DMS79 treated with DMSO at 0.1 percent for 48 hours (cell line): ENCODE measurements at places on chromosomes 16 and 17.

- no peak for DNase-seq
These were observed 175.0 kb downstream of the AIPL1 start for GRCh38 chr17:6259899-6260298.

- no peak for DNase-seq
These were observed 74.5 kb upstream of the METRNL start for GRCh38 chr17:83004791-83005380.

DNA sequence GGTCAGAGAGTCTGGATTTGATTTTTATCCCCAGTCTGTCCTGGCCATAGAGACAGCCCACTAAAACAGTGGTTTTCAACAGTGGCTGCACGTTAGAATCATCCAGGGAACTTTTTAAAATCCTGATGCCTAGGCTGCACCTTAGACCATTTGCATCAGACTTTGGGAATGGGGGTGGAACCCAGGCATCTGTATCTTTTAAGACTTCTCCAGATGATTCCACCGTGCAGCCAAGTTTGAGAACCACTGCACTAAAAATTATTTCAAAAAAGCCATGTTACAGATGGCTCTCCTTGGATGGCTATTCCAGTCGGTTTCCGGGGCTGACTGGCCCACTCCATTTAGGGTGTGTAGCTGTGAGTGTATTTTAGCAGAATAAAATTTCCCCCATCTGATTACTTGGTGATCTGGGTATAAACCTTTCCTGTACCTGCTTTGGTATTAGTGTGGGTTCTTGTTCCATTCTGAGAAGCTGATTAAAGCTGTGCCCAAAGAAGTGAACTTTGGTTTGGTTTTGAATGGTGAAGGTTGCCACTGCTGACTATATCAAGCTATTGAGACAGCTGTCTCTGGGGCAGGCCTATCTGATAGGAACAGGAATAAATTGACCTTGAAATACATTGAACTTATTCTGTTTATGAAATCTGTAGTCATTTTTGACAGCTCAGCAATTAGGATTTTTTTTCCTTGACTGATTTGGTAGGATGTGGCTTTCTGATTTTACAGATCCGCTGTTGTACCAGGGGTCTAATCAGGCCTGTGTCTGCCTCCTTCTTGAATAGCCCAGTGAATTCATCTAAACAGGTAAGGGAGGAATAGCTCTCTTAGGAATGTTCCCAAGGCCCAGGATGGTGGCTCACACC is 1.3 kb downstream of the ATP5MC1 start:
- no peak for DNase-seq

DNA sequence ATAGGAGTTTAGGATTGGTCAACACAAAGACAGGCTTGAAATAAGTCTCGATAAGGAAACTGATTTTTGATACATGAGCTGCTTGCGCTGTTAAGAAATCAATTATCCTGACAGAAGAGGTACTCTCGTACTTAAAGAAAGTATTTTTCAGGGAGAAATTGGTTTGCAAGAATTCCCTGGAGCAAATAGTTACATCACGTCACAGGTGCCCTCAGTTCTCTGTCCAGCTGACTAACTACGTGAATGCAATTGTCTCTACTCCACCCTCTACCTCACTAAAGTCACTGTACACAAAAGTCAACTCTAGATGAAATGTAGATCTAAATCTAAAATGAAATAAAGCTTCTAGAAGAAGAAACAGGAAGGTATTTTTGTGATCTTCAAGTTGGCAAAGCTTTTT is 130.6 kb upstream of the KCNJ16 start:
- DNase-seq: no peak

DNA sequence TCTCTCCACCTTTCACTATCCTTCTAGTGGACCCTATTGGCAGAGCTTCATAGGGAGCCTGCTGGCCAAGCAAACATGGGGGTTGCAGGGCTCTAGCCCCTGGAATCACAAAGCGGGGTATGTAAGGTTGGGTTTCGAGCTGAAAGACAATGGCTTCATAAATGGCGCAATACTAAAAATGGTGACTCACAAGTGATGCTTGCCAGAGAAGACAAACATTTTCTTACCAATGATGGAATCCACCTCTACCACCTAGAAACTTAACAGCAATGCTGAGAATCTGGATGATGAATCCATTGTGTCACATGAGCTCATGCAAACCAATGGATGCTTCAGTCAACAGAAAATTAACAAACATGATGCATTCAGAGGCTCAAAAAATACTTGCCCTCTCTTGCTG is 375.3 kb upstream of the PSMD7 start:
- DNase-seq: no peak

GRCh38 chr17:32936186-32936893 is 8.4 kb downstream of the TMEM98 start:
- no peak for DNase-seq

GRCh38 chr17:81794509-81794908 is 9.4 kb upstream of the GCGR start:
- DNase-seq: no peak

DNA sequence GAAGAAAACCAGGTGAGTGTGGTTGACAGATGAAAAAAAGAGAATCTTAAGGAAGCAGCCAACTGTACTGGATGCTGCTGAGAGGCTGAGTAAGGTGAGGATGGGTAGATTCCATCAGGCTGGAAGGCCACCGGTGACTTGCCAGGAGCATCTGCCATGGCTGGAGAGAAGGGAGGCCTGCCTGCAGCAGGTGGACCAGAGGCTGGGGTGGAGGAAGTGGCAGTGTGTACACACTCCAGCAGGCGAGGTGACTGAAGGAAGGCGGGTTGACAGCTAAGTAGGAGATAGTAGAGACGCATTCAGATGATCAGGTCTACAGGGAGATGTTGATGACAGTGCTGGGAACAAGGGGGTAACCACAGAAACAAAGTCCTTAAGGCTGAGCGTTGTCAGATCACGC is 69.5 kb downstream of the USP43 start:
- DNase-seq: no peak

GRCh38 chr16:7689234-7689633 is 356.6 kb downstream of the RBFOX1 start:
- DNase-seq: no peak

GRCh38 chr16:53865494-53865863 is 161.5 kb downstream of the FTO start:
- no peak for DNase-seq

GRCh38 chr17:52157603-52158449 is 688 bp downstream of the CA10 start:
- no peak for DNase-seq

- no peak for DNase-seq
These were observed 34.6 kb downstream of the PHLPP2 start for GRCh38 chr16:71689901-71690300.

GRCh38 chr17:81076141-81076679 is 41.3 kb downstream of the BAIAP2 start:
- no peak for DNase-seq

GRCh38 chr17:33873201-33873617 is 381.9 kb upstream of the CCL2 start:
- DNase-seq: no peak

DNA sequence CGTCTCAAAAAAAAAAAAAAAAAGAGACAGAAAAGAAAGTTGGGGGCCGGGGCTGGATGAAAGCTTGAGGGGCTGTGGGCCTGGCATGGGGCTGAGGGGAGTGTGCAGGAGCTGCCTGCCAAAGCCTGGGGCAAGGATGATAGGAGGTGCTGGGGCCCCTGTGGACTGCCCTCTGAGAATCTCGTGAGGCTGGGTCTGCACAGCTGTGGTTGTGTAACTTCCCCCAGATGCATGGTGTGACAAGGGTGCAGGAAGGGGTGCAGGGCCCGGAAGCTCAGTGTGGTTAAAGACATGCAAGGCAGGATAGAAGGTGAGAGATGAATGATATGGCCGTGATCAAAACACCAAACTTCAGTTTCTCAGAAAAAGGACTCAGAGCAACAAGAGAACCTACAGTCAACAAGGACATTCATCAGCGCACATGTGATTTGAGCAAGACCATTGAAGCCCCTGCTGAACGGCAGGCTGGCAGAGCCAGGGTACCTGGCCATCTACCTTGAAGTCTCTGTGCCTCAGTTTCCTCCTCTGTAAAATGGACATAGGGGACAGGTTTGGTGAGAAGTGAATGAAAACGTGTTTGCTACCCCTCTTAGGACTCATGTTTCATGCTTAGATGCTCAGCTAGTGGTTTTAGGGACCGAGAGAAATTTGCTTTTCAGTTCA is 9.6 kb downstream of the IL32 start:
- DNase-seq: no peak

DNA sequence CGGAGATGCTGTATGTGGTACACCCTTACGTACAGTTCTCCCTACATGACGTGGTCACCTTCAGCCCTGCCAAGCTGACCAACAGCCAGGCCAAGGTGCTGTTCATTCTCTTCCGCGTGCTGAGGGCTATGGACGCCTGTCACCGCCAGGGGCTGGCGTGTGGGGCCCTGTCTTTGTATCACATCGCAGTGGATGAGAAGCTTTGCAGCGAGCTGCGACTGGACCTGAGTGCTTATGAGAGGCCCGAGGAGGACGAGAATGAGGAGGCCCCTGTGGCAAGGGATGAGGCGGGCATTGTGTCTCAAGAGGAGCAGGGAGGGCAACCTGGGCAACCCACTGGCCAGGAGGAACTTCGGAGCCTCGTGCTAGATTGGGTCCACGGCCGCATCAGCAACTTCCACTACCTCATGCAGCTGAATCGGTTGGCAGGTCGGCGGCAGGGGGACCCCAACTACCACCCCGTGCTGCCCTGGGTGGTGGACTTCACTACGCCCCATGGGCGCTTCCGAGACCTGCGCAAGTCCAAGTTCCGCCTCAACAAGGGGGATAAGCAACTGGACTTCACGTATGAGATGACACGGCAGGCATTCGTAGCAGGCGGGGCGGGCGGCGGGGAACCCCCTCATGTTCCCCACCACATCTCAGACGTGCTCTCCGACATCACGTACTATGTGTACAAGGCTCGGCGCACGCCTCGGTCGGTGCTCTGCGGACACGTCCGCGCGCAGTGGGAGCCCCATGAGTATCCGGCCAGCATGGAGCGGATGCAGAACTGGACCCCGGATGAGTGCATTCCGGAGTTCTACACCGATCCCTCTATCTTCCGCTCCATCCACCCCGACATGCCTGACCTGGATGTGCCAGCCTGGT is 1.4 kb downstream of the WDR81 start:
- no peak for DNase-seq

DNA sequence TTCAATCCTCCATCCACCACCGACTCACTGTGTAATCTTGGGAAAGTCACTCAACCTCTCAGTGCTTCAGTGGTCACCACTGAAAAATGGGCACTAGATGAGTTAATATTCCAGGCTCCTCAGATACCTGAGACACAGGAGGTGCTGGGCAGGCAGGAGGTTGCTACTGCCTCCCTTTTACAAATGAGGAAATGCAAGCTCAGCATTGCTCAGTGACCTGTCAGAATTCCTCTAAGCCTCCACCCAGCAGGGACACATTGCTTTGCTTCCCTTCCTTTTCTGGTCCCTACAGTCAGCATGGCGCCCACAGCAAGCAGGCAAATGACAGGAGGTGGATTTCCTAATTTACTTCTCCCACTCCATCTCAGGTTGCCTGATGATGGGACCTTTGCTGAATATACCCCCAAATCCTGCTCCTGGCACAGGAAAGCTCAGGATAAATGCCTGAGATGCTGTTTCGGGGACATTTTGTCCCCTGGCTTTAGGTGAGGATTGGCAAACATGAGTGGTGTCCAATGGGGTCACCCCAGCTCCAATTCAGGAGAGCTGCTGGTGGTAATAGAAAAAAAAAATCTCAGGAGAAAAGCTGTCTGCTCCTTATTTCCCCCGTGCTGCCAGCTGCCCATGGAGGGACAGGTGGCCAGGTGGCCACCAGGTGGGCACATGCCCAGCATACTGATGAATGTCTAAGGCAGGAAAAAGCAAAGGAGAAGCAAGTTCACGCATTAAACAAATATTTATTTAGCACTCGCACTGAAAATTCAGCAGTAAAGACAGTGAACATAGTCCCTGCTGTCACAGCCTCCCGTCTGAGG is 5.0 kb upstream of the KRT13 start:
- DNase-seq: no peak
